ENCODE measurements at places on chromosomes 12 and 14.
A peak's percentile ranks its signal among the peaks of the same experiment; 100 is the strongest.

- no peak for DNase-seq
Measured at GRCh38 chr12:46891306-46891705, 65.5 kb upstream of the SLC38A4 start.

DNA sequence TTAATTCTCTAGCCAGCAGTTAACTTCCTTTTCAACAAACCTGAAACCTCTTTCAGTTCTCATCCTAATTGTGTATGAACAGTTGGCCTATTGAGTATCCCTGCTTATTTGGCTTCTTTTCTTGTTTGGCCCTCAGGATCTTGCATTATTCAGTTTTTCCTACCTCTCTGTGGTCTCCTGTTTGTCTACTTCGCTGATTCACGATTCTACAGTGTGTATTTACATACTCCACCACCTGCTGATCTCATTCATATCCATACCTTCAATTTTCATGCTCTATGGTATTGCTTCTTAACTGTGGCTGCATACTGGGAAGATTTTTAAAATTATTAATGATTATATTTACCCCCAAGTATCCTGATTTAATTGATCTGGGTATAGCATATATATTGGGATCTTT lies 56.4 kb downstream of the RASSF9 start:
- DNase-seq: no peak

GRCh38 chr12:148676-149416 lies 65.1 kb downstream of the SLC6A12 start:
- DNase-seq: no peak

DNA sequence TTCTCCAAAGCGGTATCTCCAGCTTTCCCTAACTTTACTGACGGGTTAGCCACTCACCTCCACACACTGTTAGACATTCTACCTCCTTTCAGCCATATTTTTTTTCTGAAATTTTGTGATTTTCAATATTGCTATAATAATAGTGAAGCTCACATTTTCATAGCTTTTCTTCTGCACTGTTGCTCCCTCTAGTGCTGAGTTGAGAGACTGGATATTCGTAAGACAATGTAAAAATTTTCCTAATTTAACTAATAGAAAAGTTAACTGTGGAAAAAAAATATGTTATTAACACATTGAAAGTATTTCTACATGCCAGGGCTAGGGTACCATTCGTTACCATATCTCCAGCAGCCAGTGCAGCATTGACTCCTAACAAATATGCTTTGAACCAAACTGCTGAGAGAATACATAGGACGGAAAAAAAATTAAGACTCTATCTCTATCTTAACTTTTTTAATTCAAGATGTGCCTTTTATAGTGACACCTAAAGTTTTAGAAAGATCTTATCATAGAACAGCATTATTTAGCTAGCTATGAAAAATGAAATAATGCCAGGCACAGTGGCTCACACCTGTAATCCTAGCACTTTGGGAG lies 48.7 kb upstream of the ABCC9 start:
- no peak for DNase-seq

DNA sequence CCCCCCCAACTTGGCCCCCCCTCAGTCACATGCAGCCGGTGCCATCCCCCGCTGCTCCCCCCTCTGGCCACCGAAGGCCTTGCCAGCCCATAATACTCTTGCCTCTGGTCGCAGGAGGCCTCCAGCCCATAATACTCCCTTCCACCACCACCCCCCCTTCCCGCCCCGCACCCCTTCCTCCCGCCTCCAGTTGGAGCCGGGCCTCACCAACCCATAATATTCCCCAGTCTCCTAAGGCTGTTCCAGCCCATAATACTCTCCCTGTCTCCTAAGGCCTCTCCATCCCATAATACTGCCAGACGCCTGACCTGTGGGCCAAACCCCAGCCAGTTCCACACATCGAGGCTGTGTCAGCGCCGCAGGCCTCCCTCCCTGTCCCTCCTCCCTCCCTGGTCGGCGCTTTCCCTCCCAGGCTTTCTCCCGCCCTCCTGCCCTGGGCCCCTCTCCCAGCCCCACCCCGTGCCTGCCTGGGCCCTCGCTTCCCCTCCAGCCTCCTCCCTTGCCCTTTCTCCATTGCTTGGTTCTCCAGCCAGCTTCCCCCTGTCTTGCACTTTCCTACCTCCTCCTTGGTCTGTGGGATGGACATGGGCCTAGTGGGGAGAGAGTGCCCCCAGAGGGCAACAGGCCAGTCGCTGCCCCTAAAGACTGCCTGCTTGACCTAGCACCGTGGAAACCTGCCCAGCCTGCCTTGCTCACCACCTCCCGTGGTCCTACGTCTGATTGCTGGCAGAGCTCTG lies 6.8 kb upstream of the CHD4 start:
- peak; percentile 51 for DNase-seq

DNA sequence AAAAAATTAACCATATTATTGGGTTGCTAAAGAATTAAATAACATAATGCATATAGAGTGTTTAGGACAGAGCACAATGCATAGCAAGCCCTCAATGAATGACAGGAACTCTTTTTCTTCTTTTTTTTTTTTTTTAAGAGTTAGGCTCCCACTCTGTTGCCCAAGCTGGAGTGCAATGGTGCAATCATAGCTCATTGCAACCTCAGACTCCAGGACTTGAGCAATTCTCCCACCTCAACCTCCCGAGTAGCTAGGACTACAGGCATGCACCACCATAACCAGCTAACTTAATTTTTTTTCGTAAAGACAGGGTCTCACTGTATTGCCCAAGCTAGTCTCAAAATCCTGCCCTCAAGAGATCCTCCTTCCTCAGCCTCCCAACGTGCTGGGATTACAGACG lies 20.5 kb upstream of the MTERF2 start:
- DNase-seq: no peak

GRCh38 chr14:90788031-90788430 lies 28.2 kb downstream of the TTC7B start:
- no peak for DNase-seq

- DNase-seq: no peak
Measured at GRCh38 chr12:132357623-132358186, 28.3 kb upstream of the GALNT9 start.
